ENCODE measurements at places on chromosomes 11 and 22. TPM values are rescaled to one million over a fixed set of nuclear protein-coding genes. Genes with fewer than 3 reads are reported as not detected.

DNA sequence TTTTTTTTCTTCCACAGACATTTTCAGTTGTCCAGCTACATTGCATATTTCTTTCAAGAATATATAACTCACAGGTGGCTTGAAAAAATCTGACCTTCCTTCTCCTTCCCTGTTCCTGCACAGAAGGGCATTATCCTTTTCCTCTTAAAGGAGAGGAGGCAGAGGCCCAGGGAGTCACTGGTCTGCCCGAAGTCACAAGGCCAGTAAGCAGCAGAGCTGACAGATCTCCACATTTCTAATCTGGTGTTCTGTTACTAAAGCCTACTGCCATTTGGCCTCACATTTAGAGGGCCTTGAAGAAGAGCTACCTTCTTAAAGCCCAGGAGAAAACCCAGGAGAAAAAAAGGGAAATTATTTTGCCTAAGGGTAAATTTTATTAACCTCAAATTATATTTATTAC, 12.3 kb downstream of the ENDOD1 start:
- no peak for DNase-seq

DNA sequence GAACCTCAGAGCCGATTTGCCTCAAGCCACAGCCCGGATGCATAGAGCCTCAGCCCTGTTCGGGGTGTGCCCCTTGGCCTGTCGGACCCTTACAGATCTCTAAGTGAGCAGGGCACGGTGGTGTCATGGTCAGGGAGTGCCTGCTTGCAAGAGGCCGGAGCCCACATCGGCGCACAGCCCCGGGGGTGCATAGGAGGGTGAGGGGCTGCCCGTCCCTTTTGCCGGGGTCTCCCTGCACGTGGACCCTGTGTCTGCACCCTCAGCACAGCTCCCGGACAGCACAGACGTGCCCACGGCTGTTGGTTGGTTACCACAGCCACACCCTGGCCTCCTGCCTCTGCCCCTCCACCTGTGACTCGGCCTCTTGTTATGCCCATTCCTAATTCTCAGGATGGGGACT, 6.5 kb downstream of the RAB36 start:
- no peak for DNase-seq

DNA sequence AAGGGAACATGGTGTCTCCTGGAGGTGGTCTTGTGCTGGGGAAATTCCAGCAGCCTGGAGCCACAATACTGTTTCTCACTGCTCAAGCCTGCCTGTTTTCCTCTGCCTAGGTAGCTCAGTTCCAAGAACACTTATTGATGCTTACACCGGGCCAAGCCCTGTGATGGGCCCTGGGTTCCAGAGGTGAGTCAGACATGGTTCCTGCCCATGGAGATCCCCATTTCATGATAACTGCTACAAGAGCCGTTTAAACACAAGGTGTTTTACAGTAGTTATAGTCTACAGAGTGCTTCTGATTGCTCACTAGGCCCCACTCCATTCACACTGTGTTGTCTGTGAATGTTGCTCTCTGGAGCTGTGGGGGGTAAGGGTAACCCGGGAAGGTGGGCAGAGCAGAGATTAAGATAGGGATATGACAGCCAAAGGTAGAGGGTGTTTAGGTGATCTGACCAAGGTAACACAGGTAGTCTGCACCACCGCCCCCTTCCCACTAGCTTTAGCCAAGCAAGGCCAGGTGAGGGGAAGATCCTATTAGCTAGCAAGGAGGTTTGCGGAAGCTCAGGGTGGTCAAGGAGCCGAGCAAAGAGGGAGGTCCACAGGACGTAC, 696 bp upstream of the MICAL2 start:
- peak; percentile 72 for DNase-seq

GRCh38 chr22:18110194-18110953, at the start of gene TUBA8:
TSS of gene TUBA8 (plus strand) at chr22:18110809. CDS start at chr22:18110866, 57 bp downstream.
- peak; percentile 61 for DNase-seq

- no peak for DNase-seq
Measured at GRCh38 chr11:2563213-2564007, 118.6 kb downstream of the KCNQ1 start.

Gene DAGLA
- total RNA-seq, result 0.05 TPM

Gene KCNJ5
- total RNA-seq, result not detected
